CD4-positive, alpha-beta T cell treated with Interferon alpha-2 for 1 hour (primary cell): ENCODE measurements at places on chromosomes 12 and 14.
A peak's percentile ranks its signal among the peaks of the same experiment; 100 is the strongest.

DNA sequence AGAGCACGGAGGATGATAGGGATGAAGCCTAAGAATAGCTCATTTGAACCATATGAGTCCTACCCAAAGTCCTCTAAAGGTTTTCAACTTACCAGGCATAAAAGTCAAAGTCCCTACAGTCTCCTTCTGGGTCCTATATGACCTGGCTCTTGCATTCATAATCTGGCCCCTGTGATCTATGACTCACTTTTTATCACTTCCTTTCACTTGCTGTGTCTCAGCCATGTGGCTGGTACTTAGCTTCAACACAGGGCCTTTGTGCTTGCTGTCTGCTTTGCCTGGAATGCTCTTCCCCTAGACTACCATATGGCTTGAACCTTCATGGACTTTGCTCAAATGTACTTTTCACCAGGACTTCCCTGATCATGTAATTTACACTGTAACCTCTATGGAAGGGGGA, 137.6 kb upstream of the TMTC1 start:
- no peak for DNase-seq

DNA sequence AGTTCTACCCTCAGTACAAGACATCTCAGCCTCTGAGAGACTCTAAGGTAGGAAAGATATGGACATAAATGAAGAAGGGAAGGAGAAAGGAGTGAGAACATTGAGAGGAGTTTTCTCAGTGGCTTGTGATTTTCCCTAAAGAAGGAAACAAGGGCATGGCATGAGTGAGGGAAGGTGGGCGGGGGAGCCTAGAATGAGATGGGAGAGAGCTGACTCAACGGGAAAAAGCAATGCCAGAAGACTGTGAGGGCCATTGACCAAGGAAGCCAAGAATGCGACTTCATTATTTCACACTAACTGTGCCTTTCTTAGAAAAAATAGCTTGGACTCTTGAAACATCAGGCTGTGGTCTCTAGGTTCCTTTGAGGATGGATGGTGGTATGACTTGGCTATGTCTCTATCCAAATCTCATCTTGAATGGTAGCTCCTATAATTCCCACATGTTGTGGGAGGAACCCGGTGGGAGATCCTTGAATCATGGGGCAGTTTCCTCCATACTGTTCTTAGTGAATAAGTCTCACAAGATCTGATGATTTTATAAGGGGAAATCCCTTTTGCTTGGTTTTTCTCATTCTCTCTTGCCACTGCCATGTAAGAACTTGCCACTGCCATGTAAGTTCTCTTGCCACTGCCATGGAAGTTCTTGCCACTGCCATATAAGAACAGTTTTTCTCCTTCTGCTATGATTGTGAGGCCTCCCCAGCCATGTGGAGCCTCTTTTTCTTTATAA, 279.6 kb downstream of the NUAK1 start:
- no peak for DNase-seq

DNA sequence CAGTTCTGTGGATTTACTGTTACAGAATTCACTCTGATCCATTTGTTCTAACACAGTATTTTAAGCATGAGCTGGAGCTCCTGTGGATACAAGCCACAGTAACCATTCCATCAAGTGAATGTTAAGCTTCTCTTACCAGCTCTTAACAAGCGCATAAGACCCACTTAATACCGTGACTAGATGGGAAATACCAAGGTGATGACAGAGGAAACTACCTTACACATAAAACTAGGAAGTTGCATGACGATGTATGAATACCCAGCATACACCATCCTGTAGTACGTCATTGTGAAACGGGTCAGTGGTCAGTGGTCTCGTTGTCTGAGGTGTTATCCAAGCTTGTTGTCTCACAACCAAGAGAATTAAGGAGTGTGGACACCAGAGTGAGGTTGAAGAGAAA, 2.0 kb upstream of the GALC start:
- peak; percentile 73 for DNase-seq

GRCh38 chr14:81222126-81222525, 1.4 kb upstream of the GTF2A1 start:
- DNase-seq: no peak

DNA sequence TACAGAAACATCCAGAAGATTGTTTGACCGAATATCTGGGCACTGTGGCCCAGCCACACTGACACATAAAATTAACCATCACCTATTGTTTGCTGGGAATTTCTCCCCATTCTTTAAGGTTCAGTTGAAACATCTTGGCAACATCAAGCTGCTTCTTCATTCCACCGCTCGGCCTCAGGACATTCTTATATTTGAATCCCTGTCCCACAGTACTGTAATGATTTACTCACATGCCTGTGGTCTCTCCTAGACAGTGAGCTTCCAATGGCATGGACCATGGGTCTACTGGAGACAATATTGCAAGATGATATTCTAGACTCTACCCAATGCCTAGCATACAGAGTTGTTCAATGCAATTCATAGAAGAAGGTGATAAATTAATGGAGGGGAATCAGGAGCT, 56.1 kb downstream of the EMP1 start:
- DNase-seq: no peak

- DNase-seq: no peak
These were observed 33.9 kb downstream of the FOXN3 start for GRCh38 chr14:89382901-89383845.

DNA sequence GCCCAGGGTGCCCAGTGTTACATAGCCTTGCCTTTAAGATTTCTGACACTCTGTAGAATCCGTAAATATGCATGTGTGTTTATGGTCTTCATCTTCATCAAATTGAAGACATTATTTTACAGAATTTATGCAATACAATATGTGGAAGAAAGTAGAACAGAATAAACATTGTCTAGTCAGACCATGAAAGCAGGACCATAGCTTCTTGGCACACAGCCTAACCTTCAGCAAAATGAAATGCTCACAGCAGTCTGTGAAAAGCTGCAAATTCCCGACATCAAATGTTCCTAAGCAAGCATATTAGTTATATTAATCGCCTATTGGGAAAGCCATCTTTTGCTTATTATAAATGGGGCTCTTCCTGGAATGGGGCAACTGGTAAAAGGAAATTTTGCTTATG, 111.3 kb upstream of the GARIN2 start:
- no peak for DNase-seq

GRCh38 chr12:128994856-128995255, 141.6 kb downstream of the GLT1D1 start:
- no peak for DNase-seq

GRCh38 chr12:95134085-95134484, 60.7 kb upstream of the NR2C1 start:
- DNase-seq: no peak

GRCh38 chr12:98533723-98534251, 18.4 kb downstream of the TMPO start:
- no peak for DNase-seq

- DNase-seq: no peak
These were observed 165.7 kb upstream of the RBM19 start for GRCh38 chr12:114131824-114132223.

GRCh38 chr14:99141236-99141635, 130.8 kb downstream of the BCL11B start:
- no peak for DNase-seq

DNA sequence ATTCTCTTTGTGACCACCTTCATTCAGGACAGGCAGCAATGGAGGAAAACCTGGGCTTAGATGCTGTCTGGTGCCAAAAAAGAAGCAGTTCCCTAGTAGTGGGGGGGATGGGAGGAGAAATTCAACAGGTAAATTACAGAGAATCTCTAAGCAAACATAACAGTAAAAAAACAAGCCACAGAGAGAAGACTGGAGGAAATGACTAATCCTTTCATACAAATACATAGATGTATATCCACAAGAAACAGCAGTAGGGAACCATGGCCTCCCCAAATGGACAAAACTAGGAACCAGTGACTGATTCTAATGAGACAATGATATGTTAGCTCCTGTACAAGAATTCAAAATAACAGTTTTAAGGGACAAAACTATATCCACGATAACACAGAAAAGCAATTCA, 513.0 kb downstream of the NAV3 start:
- no peak for DNase-seq

DNA sequence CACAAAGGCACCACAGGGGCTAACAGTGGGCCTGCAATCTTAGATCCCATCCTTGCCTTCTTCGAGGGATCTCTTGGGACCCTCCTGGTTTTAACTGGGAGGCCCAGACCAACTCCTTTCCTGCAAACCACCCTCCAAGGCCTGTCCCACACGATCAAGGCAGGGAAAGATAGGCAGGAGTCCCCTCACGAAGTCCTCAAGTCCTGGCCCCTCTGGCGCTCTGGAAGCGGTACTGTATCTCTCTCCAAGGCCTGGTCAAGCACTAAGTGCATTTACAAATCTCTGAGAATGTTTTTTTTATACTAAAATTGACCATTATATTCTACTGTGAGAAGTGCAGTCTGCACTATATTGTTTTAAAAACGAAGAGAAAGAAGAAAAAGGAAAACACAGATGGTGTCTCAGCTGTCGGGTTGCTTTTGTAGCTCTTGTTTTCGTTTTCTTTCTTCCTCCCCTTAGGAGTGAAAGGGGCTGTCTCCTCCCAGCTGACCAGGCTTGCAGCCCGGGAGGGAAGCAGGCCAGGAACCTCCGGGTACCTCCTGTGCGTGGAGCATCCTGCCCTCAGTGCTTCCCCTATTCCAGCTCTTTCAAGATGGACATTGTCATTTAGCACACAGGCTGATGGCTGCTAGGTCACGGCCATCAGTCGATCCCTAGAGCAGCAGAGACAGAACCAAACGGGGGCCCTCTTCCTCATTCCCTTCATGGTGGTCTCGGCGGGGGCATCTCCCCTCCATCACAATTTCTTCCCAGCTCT, 56.7 kb downstream of the FAM222A start:
- no peak for DNase-seq

DNA sequence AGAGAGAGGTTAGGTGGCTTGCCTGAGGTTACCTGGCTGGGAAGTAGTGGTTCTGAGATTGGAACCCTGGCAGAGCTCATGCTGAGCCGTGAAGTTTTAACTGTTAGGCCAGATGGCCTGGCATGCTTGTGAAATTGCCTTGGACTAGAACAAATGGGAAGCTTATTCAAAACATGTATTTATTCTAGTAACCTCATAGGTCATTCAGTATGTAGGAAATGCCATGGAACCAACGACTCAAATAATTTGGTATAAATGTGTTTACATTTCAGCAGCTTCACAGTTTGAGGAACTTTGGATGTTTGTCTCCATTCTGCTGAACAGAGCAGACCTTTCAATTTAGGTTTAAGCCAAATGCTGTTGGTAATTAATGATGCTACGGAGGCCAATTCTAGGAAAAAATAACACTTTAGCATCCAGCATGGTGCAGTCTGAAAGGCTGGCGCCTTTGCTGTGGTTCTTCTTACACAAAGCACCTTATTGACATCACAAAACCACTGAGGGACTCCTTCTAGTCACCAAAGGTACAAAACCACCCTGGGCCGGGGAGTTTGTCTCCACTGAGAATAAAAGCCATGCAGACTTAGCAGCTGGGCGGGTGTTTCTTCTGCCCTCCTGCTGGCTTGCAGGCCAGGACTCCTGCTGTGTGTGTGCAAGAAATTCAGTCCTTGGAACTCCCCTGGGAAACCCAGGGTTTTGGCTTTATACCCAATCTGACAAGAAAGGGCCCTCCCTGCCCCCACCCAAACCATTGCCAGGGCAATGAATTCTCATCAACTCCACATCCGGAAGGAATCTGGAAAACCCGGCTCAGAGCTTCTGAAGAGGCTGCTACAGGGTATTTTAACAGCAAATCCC, 64.2 kb downstream of the ELK3 start:
- DNase-seq: peak; percentile 25

- DNase-seq: no peak
These were observed 4.3 kb upstream of the LRTM2 start for GRCh38 chr12:1815814-1816729.

DNA sequence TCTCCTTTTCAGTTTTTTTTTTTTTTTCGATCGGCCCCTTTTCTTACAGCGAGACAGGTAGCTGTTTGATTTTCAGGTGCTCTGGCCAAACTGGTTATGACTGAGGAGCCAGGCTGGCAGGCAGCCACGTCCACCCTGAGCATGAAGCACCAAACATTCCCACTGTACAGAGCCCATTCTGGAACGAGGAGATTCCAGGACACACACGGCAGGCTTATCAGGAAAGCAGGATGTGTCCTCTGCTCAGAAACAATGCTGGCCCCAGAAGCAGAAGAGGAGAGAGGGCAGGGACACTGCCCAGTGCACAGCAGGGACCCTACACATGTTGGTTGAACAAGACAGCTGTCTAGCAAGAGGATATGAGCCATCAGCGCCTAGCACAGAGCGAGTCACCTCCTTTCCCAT, 3.7 kb upstream of the KRT2 start:
- DNase-seq: no peak

GRCh38 chr12:92363295-92364146, 217.9 kb upstream of the BTG1 start:
- DNase-seq: peak; percentile 58

- DNase-seq: no peak
These were observed 1301.2 kb upstream of the FLRT2 start for GRCh38 chr14:84228702-84229101.

DNA sequence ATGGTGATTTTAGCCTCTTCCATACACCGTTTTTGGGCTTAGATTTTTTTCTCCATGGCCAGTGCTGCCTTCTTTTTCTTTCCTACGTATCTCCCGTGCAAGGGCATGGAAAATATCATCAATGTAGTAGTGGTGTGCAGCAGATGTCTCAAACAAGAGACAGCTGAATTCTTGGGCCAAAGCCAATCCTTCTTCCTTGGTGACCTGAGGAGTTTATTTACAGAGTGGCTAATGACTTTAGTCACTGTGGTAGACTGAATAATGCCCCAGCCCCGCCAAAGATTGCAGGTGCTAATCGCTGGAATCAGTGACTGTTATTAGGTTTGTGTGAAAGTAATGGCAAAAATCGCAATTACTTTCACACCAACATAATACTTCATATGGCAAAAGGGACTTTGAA, 235.5 kb upstream of the NOS1 start:
- no peak for DNase-seq

DNA sequence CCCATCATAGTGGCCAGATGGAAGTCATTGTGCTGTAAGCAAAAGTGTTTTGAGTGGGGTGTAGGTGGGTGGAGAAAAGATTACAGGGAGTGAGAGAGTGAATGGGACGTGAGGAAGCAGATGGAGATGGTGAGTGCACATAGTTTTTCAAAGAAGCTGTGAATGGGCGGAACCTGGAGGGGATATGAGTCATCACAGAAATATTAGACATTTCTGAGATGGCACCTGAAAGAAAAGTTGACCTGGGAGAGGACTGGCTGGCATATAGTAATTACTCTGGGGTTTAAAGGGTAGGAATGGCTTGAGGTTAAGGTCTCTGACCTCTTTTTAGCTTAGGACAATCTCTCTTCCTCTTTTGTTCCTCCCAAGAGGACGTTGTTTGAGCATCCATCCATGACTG, 50.5 kb downstream of the ANO4 start:
- DNase-seq: no peak

- DNase-seq: no peak
These were observed 52.1 kb downstream of the NIN start for GRCh38 chr14:50778721-50779483.

GRCh38 chr12:78864403-78864869, at the start of gene SYT1:
TSS of gene SYT1 (plus strand) at chr12:78864774.
- DNase-seq: no peak

DNA sequence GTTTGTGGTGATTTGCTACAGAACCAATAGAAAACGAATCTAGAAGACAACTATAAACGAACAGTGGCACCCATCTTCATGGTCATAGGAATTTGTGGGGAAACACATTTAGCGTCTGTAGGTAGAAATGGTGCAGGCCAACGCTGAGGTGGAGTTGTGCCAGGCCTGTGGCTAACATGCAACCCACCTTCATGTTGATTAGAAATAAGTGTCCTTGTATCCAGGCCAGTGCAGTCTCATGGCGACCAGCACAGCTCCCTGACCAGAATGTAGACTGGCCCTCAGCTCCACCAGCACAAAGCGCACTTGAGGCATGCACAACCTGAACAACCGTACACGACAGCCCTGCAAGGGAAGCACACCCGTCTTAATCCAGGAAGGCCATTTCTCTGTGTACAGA, 187.0 kb downstream of the TMEM132D start:
- DNase-seq: no peak
